Liver (tissue), 10 donors: ENCODE measurements at places on chromosomes 12 and 14. TPM values are rescaled to one million over a fixed set of nuclear protein-coding genes. Genes with fewer than 3 reads are reported as not detected.
A peak's percentile ranks its signal among the peaks of the same experiment; 100 is the strongest.

Gene OVCH1
- 0.08 TPM for total RNA-seq

Gene TESPA1
- 3.2 TPM for total RNA-seq

Gene LRTM2
- total RNA-seq: not detected

Gene PTGER2
- total RNA-seq: 1.9 TPM

Gene OTX2
- total RNA-seq: not detected

Gene MBD6
- total RNA-seq: 9.9 TPM

Gene AQP6
- total RNA-seq: not detected

Gene RDH11
- total RNA-seq: 173 TPM

DNA sequence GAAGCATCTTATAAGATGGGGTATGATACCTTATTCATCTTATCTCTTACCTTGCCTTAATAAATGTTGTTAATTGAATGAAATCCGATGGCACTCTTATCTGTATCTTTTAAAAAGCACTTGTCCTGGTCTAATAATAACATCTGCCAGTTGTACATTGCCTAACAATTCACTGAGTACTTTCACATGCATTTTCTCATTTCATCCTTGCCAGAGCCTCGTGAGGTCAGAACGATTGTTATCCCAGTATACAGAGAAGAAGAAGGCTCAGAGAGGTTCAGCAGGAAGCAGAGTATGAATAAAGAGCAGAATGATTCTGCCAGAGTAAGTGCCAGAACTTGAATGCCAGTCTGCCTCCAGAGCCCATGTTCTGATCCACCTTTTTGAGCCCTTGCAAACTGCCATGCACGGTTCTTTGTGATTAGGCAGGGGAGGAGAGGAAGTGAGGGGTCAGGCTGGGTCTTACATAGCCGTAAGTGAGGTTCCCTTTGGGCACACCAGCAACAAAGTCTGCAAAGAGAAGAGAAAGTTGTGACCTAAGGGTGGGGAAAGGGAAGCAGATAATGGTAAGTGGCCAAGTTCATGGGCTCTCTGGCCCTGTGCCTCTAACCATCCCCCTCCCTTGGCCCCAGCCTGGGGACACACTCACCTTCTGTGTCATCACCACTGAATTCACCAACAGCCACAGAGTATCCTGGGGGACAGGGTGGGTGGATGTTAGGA, 11.7 kb downstream of the ITGA5 start:
- peaks cover 30% of the 10 kb centered on the region for H3K4me1 ChIP-seq
- peaks cover 49% of the 10 kb centered on the region for H3K36me3 ChIP-seq
- peak overlapping the region; percentile 30 for H3K27ac ChIP-seq
- H3K4me3 ChIP-seq: no peak overlapping the region
- H3K27me3 ChIP-seq: no peaks in the 10 kb centered on the region
- no peak for DNase-seq

DNA sequence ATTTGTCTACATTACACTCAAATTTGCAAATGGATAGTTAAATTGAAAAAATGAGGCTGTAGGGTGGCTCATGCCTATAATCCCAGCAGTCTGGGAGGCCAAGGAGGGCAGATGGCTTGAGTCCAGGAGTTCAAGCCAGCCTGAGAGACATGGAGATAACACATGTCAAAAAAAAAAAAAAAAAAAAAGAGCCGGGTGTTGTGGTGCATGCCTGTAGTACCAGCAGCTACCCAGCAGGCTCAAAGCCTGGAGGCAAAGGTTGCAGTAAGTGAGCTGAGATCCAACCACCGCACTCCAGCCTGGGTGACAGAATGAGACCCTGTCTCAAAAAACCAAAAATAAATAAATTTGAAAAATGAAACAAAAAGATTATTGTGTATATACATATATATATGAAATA, 119.9 kb upstream of the MGAT4C start:
- no peak for DNase-seq
- H3K27ac ChIP-seq: no peak overlapping the region
- H3K36me3 ChIP-seq: no peaks in the 10 kb centered on the region
- no peak overlapping the region for H3K4me3 ChIP-seq
- H3K4me1 ChIP-seq: no peaks in the 10 kb centered on the region

DNA sequence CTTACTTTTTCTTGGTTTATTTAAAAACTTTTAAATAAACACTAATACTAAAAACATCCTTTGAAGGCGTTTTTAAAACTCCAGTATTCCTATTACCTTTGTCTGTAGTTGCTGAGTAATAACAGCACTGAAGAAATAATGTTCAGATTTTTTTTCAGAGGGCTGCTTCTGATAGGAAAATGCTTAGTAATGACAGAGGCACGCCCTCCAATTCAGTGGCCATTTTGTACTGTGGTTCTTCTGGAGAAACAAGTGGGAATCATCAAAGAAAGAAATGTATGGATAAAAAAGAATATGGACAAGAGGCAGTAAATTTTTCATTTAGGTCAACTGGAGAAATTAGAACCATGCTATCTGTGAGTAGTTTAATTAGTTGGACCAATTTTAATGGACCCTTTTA, 13.6 kb downstream of the VEZT start:
- no peak overlapping the region for H3K27ac ChIP-seq
- H3K27me3 ChIP-seq: no peaks in the 10 kb centered on the region
- no peak overlapping the region for H3K4me3 ChIP-seq
- no peak for DNase-seq
- H3K36me3 ChIP-seq: no peaks in the 10 kb centered on the region

GRCh38 chr12:28446031-28446430, 255.8 kb downstream of the CCDC91 start:
- no peaks in the 10 kb centered on the region for H3K4me1 ChIP-seq
- no peaks in the 10 kb centered on the region for H3K27me3 ChIP-seq
- H3K27ac ChIP-seq: no peak overlapping the region
- no peak for DNase-seq
- no peak overlapping the region for H3K4me3 ChIP-seq

DNA sequence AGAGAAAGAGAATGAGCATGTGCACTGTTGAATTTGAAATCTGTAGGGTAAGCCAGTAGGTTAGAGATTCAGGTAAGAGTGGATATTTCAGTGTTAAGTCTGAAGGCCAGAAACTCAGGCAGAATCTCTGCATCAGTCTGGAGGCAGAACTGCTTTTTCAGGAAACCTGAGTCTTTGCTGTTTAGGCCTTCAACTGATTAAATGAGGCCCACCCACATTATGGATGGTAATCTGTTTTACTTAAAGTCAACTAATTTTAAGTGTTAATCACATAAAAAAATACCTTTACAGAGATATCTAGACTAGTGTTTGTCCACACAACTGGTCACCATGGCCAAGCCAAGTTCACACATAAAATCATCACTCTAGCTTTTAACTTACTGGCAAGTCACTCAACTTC, 205.0 kb upstream of the DDHD1 start:
- no peak for DNase-seq
- no peaks in the 10 kb centered on the region for H3K27me3 ChIP-seq
- H3K4me3 ChIP-seq: no peak overlapping the region
- H3K27ac ChIP-seq: no peak overlapping the region
- no peaks in the 10 kb centered on the region for H3K4me1 ChIP-seq
- no peaks in the 10 kb centered on the region for H3K36me3 ChIP-seq
